T follicular helper cell (primary cell): ENCODE measurements at places on chromosomes 16 and 17.

DNA sequence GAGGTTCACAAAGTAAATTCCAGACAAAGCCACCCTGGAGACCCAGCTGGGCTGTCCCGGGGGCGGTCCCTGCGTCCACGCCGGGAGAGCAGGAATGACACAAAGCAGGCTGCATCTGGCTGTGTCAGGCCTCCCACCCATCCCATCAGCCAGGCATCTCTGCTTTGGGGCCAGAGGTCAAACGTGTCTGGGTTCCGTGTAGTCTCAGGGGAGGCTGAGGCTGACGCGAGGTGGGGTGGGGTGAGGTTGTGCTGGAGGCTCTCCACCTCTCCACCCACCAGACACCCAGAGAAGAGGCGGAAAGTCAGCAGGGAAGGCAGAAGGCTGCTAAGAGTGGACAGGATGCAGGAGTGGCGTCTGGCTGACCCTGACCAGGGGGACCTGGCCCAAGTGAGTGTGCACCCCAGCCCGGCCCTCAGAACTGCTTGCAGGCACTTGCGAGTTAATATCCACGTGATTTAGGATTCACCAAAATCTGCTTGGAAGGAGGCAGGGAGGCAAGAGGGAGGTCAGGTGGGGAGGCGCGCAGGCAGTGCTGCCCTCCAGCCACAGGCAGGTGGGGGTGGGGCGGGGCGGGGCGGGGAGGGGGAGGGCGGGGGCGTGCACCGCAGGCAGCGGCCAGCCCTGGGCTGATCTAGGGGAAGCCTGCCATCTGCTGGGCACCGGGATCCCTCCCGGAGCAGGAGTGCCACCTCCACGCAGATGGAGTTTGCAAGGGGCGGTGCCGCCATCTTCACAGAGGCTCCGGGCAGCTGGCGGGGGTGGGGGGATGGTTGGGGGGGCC lies 44.3 kb downstream of the TBC1D16 start:
- peak; percentile 72 for DNase-seq

DNA sequence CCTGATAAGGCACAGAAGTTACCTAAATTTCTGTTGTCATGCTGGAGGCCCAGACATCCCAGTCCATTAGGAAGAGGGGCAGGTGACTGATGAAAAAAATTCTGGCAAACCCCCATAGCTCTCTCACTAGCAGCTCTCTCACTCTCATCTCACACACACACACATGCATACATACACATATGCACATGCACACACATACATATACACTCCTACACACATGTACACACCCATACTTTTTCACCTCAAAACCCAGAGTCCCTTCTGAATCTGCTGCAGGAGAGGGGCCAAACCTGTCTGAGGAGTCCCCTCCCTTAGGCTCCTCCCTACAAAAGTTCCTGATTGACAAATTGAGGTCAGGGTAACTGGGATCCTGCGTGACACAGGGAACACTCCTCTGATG lies 22.6 kb upstream of the SDR42E2 start:
- no peak for DNase-seq

DNA sequence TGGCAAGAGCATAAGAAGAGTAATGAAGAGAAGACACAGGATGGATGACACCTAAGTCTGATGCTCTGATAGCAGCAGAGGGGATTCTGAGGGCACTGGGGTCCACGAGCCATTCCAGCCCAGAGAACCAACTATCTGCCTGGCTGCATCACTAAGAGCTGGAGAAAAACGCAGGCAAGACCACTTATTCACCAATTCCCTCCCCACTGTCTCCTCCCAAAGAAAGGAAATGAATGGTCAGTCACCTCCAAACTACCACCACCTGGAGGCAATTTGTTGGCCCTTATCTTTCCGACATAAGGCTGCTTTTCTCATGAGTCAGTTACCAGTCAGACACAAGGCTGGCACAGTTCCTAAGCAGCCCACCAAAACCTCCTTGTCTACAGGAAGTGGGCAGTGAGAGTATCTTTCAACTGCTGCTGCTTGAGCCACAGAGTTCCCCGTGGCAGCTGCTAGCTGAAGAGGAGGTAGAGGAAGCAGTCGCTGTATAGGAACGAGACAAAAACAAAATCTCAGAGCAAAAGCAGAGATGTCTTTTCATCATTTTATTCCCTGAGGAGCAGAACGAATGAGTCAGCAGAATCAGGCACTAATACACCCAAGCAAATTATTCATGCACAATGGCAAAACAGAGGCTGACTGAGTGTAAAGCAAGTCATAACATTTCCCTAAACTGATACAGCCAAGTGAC lies 111.1 kb downstream of the SMG6 start:
- peak; percentile 9 for DNase-seq

GRCh38 chr17:63390090-63390489 lies 56.0 kb downstream of the CYB561 start:
- DNase-seq, result no peak

DNA sequence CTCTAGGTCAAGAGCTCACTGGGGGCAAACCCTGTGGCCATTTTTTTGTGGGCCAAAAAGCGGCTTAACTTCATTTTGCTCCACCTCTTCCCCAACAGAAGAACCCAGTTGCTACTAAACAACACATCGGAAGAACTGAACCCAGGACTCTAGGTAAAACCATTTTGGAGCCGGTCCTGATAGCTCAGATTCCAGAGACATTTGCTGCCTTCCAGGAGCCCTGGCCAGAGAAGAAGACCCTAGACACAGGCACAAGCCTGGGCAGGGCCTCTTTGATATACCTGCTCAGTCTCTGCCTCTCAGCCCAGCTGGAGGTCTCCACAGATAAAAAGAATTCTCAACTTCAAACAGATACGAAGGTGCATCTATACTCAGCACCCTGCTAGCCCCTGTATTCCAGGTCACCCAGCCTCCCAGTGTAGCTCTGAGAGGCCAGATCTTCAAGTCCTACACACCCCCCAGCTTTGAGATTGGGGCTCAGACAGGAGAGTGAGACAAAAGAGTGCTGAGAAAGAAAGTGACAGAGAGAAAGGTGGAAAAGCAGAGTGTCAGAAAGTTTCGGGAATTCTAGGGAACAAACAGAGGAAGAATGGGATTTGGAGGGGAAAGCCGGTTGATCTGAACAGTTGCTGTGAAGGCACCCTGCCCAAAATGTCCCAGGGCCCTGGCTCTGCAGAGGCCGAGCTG lies 6.6 kb upstream of the HOXB9 start:
- no peak for DNase-seq
